ENCODE measurements at places on chromosomes 3 and 15.

GRCh38 chr15:82677720-82678323 is 30.7 kb upstream of the CPEB1 start:
- DNase-seq, result no peak

GRCh38 chr15:50134524-50135024 is 15.5 kb upstream of the ATP8B4 start:
- no peak for DNase-seq

DNA sequence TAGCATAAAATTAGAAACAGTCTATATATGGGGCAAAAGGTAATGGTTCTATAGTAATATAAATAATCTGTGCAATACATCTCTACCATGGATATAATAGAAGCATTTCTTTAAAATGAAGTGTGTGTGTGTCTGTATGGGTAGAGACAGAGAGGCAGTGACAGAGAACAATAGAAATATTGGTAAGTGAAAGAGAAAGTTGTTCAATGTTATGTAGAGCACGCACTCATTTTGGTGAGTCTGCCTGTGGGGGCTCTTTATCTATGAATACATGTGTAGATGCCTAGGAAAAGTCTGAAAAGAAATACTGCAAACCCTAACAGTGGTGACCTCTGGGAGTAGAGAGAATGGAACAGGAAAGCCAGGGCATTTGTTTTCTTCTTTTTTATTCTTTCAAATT is 182.6 kb downstream of the STAC start:
- DNase-seq, result no peak

- DNase-seq, result no peak
Observed at GRCh38 chr15:48337607-48338006, 6.4 kb downstream of the DUT start.

DNA sequence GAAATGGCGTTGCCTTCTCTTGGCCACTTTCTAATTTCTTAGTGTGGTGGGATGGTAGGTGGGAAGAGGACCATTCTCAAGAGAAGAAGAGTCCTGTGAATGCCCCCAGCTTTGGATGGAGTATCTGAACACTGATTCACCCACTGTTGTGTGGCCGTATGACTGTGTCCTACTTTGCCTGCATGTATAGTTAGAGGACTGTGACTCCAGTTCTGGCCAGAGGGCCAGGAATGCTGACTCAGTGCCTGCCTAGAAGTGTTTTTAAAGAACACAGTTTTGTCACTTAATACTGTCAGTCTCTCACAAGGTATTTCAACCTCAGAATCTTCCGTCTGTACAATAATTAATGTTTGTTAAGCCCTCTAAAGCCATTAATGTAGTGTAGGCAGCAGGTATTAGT is 2.1 kb downstream of the SEC61A1 start:
- DNase-seq, result no peak

GRCh38 chr3:53350652-53351051 is 3.3 kb upstream of the DCP1A start:
- no peak for DNase-seq

- no peak for DNase-seq
Observed at GRCh38 chr3:33729993-33730392, 11.9 kb upstream of the CLASP2 start.

GRCh38 chr15:31268911-31269784 is 57.5 kb upstream of the KLF13 start:
- no peak for DNase-seq

DNA sequence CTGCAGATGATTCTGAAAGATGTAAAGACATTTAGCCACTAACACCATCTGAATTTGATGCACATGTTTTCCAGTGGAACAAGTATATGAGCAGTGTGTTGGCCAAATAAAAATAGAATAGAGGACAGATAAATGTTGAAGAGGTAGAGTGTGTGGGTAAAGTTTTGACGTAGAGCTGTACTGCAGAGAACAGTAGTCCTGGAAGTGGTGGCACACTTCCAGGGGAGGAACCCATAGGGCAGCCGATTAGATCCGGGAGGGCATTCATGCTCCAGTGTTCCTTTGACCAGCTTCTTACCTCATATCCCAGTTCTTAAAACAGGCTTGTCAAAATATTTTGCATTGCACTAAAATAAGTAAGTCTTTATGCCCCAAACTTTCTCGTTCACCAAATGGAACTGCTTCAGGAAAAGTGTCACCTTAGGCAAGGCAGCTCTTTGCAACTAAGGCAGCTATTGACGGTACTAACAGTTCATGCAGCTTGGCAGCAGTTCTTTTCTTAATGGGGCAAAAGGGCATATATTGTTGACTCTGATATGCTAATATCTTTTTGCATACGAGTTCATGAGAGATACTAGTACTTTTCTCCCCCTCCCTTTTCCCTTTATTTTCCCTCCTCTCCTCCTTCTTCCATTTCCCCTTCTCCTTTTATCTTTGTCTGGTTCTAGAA is 429.3 kb upstream of the AZI2 start:
- no peak for DNase-seq
